AG08396 (cell line): ENCODE measurements at places on chromosomes 5 and 9.
A peak's percentile ranks its signal among the peaks of the same experiment; 100 is the strongest.

DNA sequence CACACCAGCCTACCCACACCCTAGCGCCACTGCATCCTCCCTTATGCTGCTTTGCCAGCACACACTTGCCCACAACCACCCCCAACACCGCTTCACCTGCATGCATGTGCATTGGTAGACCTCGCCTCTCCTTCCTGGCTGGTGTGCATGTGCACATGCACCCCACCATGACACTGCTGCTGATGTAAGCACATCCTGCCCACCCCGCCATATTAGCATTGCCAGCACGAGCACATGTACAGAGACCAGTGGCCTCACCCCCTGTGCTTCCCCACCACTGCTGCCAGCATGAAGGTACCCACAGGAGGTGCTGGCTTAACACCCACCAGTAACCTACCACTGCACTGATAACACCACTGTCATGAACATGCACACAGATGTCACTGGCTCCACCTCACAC lies 218.2 kb downstream of the SLCO4C1 start:
- no peak for DNase-seq

DNA sequence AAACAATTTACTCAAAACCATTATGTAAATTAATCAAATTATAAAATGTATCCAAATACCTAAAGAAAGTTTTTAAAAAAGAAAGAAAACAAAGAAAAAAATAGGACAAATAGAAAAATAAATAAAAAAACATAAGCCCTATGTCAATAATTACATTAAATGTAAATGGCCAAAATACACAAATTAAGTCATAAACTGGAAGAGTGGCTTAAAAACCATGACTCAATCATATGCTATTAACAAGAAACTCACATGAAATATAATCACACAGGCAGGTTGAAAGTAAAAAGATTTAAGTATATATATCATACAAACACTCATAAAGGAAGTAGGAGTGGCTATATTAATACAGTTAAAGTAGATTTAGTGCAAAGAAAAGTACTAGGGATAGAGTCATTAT lies 95.3 kb downstream of the PRELID2 start:
- no peak for DNase-seq

DNA sequence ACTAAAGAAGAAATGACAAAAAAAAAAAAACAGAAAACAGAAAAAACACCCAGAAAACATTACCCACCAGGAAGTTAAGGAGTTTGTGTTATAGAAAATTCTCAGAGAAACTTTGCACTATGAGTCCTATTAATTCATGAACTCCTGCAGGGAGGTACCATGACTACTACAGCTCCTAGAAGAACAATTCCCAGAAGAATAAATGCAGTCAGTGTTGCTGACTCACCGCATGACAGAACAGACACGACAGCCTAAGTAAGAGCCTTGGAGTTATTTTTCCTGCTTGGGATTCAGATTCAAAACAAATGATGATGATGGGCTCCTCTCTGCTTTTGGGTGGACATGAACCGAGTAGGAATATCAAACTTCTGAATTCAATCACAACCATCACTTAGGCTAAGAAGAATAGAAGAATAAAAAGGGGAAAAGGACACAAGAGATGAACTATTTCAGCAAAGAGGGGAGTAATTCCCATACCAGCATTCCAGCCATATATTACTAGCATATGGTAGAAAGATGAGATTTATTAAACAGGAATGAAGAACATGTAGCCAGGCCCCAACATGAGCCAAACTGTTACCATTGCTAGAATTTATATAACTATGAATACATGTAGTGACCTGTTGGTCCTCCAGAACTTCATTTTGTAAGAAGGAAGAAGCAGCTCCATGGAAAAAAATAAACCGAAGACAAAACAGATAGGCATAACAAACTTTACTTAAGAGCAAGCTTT lies 209.6 kb upstream of the PDE4D start:
- no peak for DNase-seq

GRCh38 chr5:138694146-138694545 lies 59.1 kb upstream of the CTNNA1 start:
- DNase-seq, result no peak

DNA sequence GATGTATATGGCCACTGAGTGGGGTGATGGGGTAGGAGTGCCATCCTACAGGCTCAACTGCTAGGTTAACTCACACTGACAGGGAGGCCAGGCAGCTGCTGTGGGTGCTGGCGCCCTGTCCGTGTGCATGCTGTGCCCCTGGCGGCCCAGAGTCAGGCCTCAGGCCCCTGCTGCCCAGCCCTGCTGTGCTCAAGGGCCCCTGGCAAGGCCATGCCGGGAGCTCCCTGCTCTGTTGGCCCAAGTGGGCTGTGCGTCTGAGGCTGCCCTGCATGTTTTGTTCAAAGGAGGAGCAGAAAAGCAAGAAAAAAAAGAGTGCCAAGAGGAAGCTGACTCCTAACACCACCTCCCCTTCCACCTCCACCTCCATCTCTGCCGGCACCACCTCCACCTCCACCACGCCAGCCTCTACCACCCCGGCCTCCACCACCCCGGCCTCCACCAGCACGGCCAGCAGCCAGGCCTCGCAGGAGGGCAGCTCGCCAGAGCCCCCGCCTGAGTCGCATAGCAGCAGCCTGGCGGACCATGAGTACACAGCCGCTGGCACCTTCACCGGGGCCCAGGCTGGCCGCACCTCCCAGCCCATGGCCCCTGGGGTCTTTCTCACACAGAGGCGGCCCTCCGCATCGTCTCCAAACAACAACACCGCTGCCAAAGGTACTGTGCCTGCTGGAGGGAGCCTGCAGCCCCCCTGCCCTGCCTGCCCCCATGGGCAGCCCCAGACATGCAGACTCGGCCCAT lies 100.1 kb downstream of the PHF2 start:
- DNase-seq, result no peak

- no peak for DNase-seq
These were observed 16.5 kb upstream of the ODF2 start for GRCh38 chr9:128439273-128439672.

DNA sequence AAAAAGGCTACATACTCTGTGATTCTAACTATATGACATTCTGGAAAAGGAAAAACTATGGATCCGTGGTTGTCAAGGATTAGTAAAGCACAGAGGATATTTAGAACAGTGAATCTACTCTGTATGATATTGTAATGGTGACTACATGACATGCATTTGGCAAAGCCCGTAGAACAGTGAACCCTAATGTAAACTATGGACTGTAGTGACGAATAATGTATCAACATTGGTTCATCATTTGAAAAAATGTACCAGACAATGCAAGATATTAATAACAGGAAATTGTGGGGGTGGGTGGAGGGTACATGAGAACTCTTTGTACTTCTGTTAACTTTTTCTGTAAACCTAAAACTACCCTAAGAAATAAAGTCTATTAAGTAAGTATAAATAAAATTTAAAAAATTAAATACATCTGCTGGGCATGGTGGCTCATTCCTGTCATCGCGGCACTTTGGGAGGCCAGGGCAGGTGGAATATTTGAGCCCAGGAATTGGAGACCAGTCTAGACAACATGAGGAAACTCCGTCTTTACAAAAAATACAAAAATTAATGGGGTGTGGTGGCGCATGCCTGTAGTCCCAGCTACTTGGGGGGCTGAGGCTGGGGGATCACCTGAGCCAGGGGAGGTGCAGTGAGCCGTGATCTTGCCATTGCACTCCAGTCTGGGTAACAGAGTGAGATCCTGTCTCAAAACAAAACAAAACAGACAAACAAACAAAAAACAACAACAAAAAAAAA lies 101.7 kb upstream of the TBC1D2 start:
- no peak for DNase-seq

DNA sequence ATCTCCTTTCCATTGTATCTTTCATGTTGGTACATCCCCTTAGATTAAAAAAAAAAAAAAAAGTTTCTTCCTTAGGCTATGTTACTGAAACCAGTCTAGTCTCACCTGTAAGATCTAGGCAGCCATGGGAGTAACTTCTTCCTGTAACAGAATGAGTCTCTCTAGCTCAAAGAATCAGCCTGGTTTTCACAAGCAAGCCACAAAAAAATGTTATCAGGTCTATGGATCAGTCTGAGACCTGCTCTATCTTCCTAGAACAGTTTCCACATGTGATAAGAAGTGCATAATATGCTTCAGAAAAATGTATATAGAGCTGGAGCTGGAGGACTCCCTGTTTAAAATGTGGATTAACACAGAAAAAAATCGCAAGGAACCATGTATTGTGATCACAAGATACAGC lies 53.8 kb downstream of the ARRDC3 start:
- DNase-seq, result no peak

- no peak for DNase-seq
These were observed 16.9 kb upstream of the CPLX2 start for GRCh38 chr5:175854231-175855040.

- DNase-seq, result no peak
These were observed at the start of gene HSDL2 for GRCh38 chr9:112380102-112380824. TSS of gene HSDL2 (plus strand) at chr9:112380108. CDS start at chr9:112380164, 56 bp downstream.

DNA sequence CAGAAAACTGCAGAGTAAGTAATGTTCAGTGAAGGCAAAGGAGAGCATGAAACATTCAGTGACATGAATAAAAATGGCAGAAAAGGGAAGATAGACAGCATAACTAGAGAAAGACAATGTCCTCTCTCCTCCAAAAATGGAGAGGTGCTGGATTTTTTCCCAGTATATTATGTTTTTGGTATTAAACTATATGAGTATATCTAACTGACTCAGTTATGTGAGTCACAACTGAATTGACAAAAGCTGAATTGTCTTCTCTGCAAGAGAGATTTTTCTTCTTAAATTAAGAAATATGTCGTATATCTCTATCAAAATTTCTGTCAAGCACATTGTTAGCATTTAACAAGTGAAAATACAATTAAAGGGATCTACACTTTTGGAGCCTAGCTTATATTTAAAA lies 375.1 kb downstream of the CHSY3 start:
- no peak for DNase-seq

GRCh38 chr5:25393256-25393655 lies 748.5 kb upstream of the CDH10 start:
- DNase-seq, result no peak

GRCh38 chr5:73236541-73237128 lies 63.6 kb downstream of the TMEM174 start:
- DNase-seq, result no peak

GRCh38 chr9:112726428-112726827 lies 8.5 kb upstream of the INIP start:
- no peak for DNase-seq

- no peak for DNase-seq
These were observed 4.9 kb upstream of the SPATA31C2 start for GRCh38 chr9:88143179-88143578.

DNA sequence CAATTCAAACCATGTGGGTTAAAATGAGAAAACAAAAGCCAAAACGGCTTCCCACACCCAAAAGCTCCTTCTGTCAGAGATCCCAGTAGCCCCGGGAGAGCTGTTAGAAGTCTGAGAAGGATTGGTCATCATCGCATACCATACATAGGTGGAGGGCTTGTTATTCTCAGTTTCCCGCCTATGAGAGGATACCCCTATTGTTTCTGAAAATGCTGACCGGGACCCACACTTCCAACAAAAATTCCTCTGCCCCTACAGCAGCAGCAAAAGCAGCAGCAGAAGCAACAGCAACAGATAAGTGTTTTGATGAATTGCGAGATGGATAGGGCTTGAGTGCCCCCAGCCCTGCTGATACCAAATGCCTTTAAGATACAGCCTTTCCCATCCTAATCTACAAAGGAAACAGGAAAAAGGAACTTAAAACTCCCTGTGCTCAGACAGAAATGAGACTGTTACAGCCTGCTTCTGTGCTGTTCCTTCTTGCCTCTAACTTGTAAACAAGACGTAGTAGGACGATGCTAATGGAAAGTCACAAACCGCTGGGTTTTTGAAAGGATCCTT lies at the start of gene TEK:
TEK (plus strand) TSS at position 245 of the 561 bp plus-strand sequence. CDS start 366 bp downstream, outside the sequence.
- DNase-seq, result no peak

DNA sequence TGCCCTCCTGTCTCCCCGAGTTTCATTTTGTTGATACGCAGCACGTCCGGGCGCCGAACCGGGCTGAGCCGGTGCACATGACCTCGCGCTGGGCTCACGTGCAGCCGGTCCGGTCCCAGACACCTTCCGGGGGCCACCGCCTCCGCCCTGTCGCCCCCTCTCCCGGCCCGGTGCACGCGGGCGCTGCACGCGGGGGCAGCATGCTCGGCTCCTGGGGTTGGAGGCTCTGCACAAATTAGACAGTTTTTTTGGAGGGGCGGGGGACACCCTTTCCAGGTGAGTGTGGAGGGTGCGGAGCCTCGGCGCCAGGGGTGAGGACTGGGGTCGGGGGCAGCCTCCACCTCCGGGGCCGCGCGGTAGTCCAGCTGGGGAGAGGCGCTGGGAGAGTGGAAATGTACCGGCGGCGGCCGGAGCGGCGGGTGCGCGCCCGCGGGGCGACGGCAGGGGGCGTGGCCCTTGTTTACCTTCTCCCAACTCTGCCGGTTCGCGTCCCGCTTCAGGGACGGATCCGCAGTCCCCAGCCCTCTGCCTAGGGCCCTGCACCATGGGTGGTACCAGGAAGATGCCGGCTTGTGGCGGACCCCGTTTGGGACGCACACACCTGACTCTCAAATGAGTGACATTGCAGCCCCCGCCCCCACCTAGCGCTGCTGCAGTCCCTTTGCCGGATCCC lies 1.1 kb downstream of the JADE2 start:
- peak; percentile 83 for DNase-seq

DNA sequence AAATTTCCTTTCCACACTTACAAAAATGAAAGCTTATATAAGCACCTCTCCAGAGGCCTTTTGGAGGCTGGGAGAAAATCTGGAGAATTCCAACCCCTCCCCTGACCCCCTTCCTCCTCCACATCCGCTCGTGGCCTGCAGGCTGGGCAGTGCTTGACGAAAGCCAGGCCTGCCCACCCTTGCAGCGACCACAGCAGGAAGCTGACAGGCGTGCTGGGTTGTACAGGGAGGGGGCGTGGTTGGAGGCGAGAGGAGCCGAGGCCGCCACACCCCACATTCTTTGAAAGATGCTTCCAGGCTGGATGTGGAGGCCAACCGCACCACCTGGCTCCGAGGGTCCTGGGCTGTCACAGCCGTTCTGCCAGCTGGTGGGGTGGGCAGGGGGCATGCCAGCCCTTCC lies 47.8 kb upstream of the IER5L start:
- DNase-seq, result peak; percentile 77

DNA sequence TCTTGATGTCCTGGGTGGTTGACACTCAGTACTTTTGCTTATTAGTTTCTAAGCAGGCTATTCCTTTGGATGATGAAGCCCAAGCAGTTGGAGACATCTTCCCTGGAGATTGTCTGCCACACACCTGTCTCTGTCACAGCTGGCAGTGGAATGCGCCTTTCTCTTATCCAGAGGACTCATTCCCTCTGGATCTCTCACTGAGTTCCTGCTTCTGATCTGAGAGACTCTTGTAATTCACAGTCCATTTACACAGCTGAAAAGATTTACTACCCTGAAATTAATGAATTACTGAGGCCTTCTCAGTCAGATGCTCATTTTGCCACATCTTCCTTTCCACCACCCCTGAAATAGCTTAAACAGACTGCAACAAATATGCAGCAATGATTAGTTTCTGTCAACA lies 15.9 kb downstream of the TAL2 start:
- DNase-seq, result no peak
